Osteoblast (primary cell): ENCODE measurements at places on chromosomes 11 and 22. TPM values are rescaled to one million over a fixed set of nuclear protein-coding genes. Genes with fewer than 3 reads are reported as not detected.

- H3K27ac ChIP-seq, result no peak overlapping the region
- no peak for DNase-seq
- H3K4me3 ChIP-seq, result no peak overlapping the region
- no peaks in the 10 kb centered on the region for H3K27me3 ChIP-seq
- H3K36me3 ChIP-seq, result no peaks in the 10 kb centered on the region
- no peaks in the 10 kb centered on the region for H3K4me1 ChIP-seq
Measured at GRCh38 chr22:34111210-34111824, 191.0 kb upstream of the LARGE1 start.

- no peak for DNase-seq
- no peaks in the 10 kb centered on the region for H3K36me3 ChIP-seq
- H3K4me1 ChIP-seq, result no peaks in the 10 kb centered on the region
- H3K4me3 ChIP-seq, result no peak overlapping the region
- no peak overlapping the region for H3K27ac ChIP-seq
Measured at GRCh38 chr22:33028234-33028633, 29.9 kb downstream of the SYN3 start.

Gene SCN2B
- total RNA-seq, result not detected in 2 replicates

Gene RCN1
- 343 and 405 TPM in 2 replicates for total RNA-seq

DNA sequence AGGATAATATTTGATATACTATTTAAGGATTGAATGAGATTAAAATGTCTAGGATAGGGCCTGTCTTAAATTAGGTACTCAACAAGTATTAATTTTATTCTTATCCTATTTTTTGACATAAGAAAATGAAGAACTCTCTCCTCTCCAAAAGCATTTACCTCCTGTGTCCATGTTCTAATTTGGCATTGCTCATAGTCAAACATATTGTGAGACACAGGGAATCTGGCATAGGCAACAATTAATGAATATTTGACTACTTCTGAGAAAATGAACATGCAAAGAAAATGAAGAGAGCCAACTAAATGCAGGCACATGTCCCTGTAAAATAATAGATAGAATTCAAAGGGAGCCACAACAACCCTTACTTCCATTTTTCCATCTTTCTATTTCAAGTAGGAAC, 198.5 kb upstream of the C11orf87 start:
- no peak overlapping the region for H3K27ac ChIP-seq
- no peak for DNase-seq
- H3K4me1 ChIP-seq, result no peaks in the 10 kb centered on the region
- H3K27me3 ChIP-seq, result no peaks in the 10 kb centered on the region
- no peak overlapping the region for H3K4me3 ChIP-seq
- H3K36me3 ChIP-seq, result no peaks in the 10 kb centered on the region

GRCh38 chr11:762421-763072, 14.7 kb downstream of the GATD1 start:
- peak overlapping the region; percentile 79 for H3K27ac ChIP-seq
- no peaks in the 10 kb centered on the region for H3K27me3 ChIP-seq
- peak; percentile 99 for DNase-seq
- H3K4me1 ChIP-seq, result peaks cover 20% of the 10 kb centered on the region

GRCh38 chr22:19974268-19974861, 32.7 kb upstream of the TXNRD2 start:
- no peaks in the 10 kb centered on the region for H3K27me3 ChIP-seq
- no peaks in the 10 kb centered on the region for H3K4me1 ChIP-seq
- no peak overlapping the region for H3K27ac ChIP-seq
- no peak overlapping the region for H3K4me3 ChIP-seq
- no peaks in the 10 kb centered on the region for H3K36me3 ChIP-seq

Gene ADAMTS15
- total RNA-seq, result 2.1 and 4.3 TPM in 2 replicates

Gene TRIM49
- not detected in 2 replicates for total RNA-seq

- no peak for DNase-seq
- no peak overlapping the region for H3K27ac ChIP-seq
- H3K4me1 ChIP-seq, result no peaks in the 10 kb centered on the region
- no peak overlapping the region for H3K4me3 ChIP-seq
- no peaks in the 10 kb centered on the region for H3K27me3 ChIP-seq
Measured at GRCh38 chr22:48796310-48797015, 1031.2 kb downstream of the BRD1 start.

Gene P2RY6
- total RNA-seq, result 0.72 and 1.8 TPM in 2 replicates

Gene GSTT2B
- 2.4 and 13.8 TPM in 2 replicates for total RNA-seq

- H3K4me3 ChIP-seq, result no peak overlapping the region
- DNase-seq, result peak; percentile 66
- no peaks in the 10 kb centered on the region for H3K36me3 ChIP-seq
- H3K27ac ChIP-seq, result no peak overlapping the region
- no peaks in the 10 kb centered on the region for H3K27me3 ChIP-seq
Measured at GRCh38 chr11:134489728-134490127, 77.7 kb upstream of the B3GAT1 start.

- H3K4me1 ChIP-seq, result peaks cover 29% of the 10 kb centered on the region
- H3K4me3 ChIP-seq, result no peak overlapping the region
- H3K27ac ChIP-seq, result no peak overlapping the region
- peak; percentile 46 for DNase-seq
- no peaks in the 10 kb centered on the region for H3K27me3 ChIP-seq
- no peaks in the 10 kb centered on the region for H3K36me3 ChIP-seq
Measured at GRCh38 chr11:67026941-67027340, 4.0 kb downstream of the SYT12 start.

- DNase-seq, result peak; percentile 90
- H3K4me3 ChIP-seq, result peak overlapping the region; percentile 22
- H3K4me1 ChIP-seq, result peaks cover 30% of the 10 kb centered on the region
- peaks cover 32% of the 10 kb centered on the region for H3K36me3 ChIP-seq
Measured at GRCh38 chr22:26585104-26585790, 4.7 kb downstream of the TPST2 start.

GRCh38 chr11:78256962-78257361, 68.2 kb downstream of the USP35 start:
- H3K27me3 ChIP-seq, result no peaks in the 10 kb centered on the region
- H3K4me1 ChIP-seq, result peaks cover 16% of the 10 kb centered on the region
- H3K36me3 ChIP-seq, result no peaks in the 10 kb centered on the region
- no peak for DNase-seq
- peak overlapping the region; percentile 18 for H3K27ac ChIP-seq

DNA sequence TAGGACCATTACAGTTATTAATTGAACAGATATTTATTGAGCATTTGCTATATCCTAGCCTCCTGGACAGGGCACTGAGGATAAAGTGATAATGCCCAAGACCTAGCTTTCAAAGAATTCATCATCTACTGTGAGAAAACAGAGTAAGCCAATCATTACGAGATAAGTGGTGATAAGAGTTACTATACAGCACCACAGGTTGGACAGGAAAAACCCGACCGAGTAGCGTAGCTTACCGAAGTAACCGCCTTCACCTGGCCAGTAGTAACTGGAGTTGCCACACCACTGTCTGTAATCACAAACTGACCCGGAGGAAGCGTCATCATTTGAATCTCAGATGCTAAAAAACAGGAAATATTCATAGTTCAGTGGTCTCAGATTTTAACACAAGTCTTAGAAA, 10.0 kb upstream of the NFRKB start:
- peaks cover 22% of the 10 kb centered on the region for H3K36me3 ChIP-seq
- H3K4me1 ChIP-seq, result no peaks in the 10 kb centered on the region
- DNase-seq, result peak; percentile 81
- no peak overlapping the region for H3K4me3 ChIP-seq

GRCh38 chr11:62344210-62344609, 7.0 kb downstream of the ASRGL1 start:
- no peak overlapping the region for H3K27ac ChIP-seq
- no peaks in the 10 kb centered on the region for H3K36me3 ChIP-seq
- H3K4me1 ChIP-seq, result no peaks in the 10 kb centered on the region
- H3K27me3 ChIP-seq, result peaks cover 3% of the 10 kb centered on the region
- DNase-seq, result no peak
- H3K4me3 ChIP-seq, result no peak overlapping the region

Gene RAB38
- total RNA-seq, result 0.59 and 1.1 TPM in 2 replicates

Gene OR52B6
- total RNA-seq, result not detected in 2 replicates

GRCh38 chr11:104853276-104853675, 45.0 kb downstream of the CASP12 start:
- H3K27ac ChIP-seq, result no peak overlapping the region
- no peaks in the 10 kb centered on the region for H3K36me3 ChIP-seq
- no peaks in the 10 kb centered on the region for H3K27me3 ChIP-seq
- no peak overlapping the region for H3K4me3 ChIP-seq

DNA sequence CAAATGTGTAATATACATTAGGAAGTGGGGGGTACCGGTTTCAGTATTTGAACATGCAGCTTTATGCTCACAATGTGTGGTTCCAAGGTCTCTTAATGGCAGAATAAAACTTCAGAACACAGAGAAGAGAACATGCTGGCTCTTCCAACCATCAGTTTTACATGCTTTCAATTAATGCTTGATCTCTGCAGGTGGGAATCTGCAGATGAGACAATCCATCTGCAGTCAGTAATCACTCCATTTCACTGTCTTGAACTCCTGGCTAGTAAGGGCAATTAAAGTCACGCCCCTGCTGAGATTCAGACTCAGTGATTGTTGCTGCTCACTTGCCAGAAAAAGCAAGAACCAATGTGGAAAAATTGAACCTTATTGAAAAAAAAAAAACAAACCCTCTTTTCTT, 945.7 kb downstream of the DLG2 start:
- no peak for DNase-seq
- H3K4me1 ChIP-seq, result no peaks in the 10 kb centered on the region
- no peaks in the 10 kb centered on the region for H3K27me3 ChIP-seq
- H3K36me3 ChIP-seq, result no peaks in the 10 kb centered on the region

DNA sequence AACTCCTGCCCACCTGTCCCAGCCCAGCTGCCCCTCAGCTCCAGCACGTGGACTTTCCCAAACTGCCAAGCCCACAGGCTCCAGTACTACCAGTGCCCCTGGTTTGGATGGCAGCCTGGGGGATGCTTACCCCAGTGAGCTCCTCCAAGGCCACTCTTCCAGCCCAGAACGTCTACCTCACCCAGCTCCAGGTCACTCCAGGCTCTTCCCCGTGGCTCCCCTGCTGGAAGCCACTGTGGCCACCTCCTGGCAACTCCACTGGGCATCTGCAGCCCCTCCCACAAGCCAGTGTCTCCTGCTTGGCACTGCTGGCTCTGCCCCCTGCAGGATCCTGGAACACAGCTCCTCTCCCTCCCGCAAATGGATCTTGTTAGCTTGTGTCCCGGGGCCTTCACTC, 29.3 kb downstream of the LMO1 start:
- H3K4me3 ChIP-seq, result no peak overlapping the region
- peak; percentile 29 for DNase-seq
- no peak overlapping the region for H3K27ac ChIP-seq
- no peaks in the 10 kb centered on the region for H3K27me3 ChIP-seq

GRCh38 chr11:117875382-117876058, 938 bp downstream of the FXYD6 start:
- no peaks in the 10 kb centered on the region for H3K36me3 ChIP-seq
- H3K27ac ChIP-seq, result no peak overlapping the region
- DNase-seq, result no peak
- no peaks in the 10 kb centered on the region for H3K4me1 ChIP-seq

Gene HMOX1
- total RNA-seq, result 411 and 475 TPM in 2 replicates

GRCh38 chr11:130214861-130215530, 55.4 kb downstream of the ST14 start:
- H3K4me1 ChIP-seq, result no peaks in the 10 kb centered on the region
- H3K27ac ChIP-seq, result no peak overlapping the region
- no peaks in the 10 kb centered on the region for H3K36me3 ChIP-seq
- DNase-seq, result peak; percentile 74
- no peak overlapping the region for H3K4me3 ChIP-seq
- H3K27me3 ChIP-seq, result peaks cover 56% of the 10 kb centered on the region

DNA sequence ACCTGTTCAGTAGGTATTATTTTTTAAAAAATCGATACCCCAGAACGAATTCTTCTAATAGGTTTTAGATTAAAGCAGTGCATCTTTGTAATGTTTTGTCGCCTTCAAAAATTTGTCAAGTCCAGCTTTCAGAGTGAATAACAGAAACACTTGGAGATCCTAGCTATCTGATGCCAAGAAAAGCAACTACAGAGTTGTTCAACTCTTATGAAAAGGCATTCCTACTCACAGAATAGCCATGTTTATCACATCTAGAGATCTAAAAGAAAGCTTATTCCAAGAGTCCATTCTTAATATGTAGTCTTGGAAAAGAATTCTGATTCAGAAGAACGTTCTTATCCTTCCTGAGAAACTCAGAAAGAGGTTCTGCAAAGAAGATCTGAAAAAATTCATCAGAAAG, 268.5 kb downstream of the TTC28 start:
- peaks cover 28% of the 10 kb centered on the region for H3K4me1 ChIP-seq
- peak; percentile 36 for DNase-seq
- H3K27ac ChIP-seq, result no peak overlapping the region

GRCh38 chr11:126627421-126627820, 271.9 kb downstream of the ST3GAL4 start:
- H3K4me3 ChIP-seq, result no peak overlapping the region
- DNase-seq, result no peak
- no peak overlapping the region for H3K27ac ChIP-seq

DNA sequence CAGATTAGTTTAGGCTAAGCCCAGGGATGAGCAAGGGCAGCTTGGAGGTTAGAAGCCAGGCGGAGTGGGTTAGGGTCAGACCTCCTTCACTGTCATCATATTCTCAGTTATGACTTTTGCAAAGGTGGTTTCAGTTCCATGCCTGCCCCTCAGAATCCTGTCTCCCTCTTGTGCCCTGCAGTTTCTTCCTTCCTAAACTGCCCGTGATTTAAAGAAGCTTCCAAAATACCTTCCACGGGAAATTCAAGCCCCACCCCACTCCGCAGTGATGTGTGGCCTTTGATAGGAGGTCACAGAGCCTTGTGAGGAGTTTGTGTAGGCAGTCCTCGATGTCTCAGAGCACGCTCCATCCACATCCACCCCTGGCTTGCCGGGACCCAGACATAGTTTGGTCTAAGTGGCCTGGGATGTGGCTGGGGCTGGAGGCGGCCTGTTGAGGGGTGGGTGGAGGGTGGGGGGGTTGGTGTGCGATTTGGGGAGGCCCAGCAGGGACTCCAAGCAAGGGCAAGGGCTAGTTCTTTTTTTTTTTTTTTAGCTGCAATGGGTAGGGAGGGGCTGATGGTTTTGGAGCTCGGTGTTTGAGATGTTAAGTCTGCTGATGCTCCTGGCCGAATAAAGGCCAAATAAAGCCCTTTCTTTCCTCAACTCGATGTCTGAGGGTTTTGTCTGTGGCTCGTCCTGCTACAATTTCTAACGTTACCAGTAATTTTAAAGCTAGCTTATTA, 1.6 kb upstream of the IFITM1 start:
- peak overlapping the region; percentile 39 for H3K4me3 ChIP-seq
- H3K4me1 ChIP-seq, result peaks cover 31% of the 10 kb centered on the region
- H3K36me3 ChIP-seq, result no peaks in the 10 kb centered on the region
- H3K27ac ChIP-seq, result peak overlapping the region; percentile 8

DNA sequence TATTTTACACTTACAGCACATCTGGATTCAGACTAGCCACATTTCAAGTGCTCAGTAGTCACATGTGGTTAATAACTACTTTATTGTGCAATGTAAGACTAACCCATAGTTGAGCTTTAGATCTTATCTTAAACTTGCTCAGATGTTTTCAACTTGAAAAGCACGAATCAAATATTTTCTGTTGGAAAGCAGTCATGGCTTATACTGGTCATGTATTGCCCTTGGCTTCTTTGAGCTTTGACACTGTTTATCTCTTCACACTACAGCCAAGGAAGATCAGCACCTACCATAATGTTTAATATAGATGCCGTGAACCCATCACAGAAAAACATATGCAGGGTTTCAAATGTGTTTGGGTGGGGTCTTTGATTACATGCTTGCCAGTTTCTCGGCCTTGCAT, 4.4 kb downstream of the RBX1 start:
- H3K36me3 ChIP-seq, result peaks cover 40% of the 10 kb centered on the region
- H3K27ac ChIP-seq, result no peak overlapping the region
- H3K4me1 ChIP-seq, result peaks cover 17% of the 10 kb centered on the region
- no peak for DNase-seq
